ENCODE measurements at places on chromosomes 6 and 20.

- DNase-seq: no peak
These were observed 15.9 kb upstream of the PCMTD2 start for GRCh38 chr20:64239449-64240242.

DNA sequence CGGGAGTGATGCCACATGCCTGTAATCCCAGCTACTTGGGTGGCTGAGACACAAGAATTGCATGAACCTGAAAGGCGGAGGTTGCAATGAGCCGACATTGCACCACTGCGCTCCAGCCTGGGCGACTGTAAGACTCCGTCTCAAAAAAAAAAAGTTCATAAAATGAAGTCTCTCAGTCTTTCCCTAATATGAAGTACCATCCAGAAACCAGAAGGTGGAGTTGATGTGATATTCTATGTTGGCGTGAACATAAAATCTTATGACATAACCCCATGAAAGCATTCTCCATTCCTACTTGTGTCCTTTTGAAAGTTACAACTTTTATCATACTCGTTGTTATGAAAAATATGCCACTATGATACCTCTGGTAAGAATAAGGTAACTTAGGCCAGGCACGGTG is 5.7 kb downstream of the SOD2 start:
- no peak for DNase-seq

- DNase-seq: no peak
These were observed 17.5 kb downstream of the KIAA1755 start for GRCh38 chr20:38242848-38243708.

- no peak for DNase-seq
These were observed 245.8 kb upstream of the RREB1 start for GRCh38 chr6:6861995-6862394.

- no peak for DNase-seq
These were observed 115.8 kb downstream of the MRPL14 start for GRCh38 chr6:44011350-44011920.

- no peak for DNase-seq
These were observed 54.1 kb downstream of the CTCFL start for GRCh38 chr20:57470666-57471495.

GRCh38 chr6:170159022-170159965 is 131.6 kb downstream of the DLL1 start:
- no peak for DNase-seq

DNA sequence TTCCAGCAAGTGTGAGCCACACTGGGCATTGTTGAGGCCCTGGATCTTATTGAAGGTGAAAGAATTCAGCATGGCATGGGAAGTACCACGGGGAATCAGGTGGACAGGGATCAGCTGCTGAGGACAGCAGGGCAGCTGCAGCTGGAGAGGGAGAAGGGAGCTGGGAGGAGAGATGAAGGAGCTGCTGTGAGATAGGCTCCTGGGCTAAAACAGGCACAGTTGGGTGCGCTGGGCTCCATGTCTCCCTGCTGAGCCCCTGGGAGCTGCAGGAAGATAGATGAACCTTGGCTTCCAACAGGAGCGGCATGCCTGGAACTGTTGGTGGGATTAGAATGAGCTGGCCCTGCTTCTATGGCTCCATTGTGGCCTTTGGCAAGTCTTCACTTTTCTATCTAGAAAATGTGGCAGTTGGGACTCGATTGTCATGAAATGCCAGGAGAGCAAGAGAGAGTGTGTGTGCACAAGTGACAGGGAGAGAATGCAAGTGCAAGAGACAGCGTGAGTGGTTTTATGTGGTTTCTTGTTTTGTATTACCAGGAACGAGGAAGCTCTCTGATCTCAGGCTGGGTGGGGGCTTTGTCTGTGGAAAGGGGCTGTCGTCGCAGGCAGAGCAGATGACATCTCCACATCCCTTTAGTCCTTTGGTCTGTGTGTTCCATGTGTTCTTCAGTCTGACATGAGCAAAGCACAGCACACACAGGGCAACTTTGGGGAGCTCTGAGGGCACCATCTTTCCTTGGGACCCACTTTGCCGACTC is 20.4 kb downstream of the SNPH start:
- no peak for DNase-seq

DNA sequence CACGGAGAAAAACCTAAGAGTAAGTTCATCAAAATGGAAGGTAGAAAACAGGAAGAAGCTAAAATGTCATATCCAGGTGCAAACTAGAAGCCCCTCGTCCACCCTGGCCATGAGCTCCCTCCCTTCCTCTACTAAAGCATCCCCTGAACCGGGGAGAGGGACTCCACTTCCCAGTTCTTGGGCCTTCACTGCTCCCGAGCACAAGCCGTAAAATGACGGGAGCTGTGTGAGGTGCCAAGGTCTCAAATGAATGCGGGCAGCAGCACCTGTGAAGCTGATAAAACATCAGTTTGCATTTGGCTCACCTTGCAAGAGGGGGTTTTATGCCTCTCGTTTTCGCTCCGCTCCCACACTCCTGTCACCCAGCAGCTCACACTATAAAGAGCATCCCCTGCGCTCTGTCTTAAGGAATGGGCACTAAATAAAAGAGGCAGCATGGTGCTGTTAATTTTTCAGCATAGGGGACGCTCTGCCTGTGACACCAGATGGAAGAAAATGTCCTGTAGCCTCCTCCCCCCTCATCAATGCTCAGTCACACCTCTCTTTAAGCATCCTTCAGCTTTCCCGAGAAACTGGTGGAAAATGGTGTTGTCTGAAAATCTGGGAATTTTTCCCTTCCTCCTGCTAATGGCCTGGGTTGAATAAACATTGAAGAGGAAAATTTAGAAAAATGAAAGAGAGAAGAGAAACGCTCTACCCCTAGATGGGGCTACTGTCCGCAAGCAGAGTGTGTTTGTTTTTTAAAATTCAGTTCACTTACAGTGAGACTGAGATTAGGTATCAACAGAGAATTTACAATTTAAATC is 563.0 kb upstream of the AGPAT4 start:
- DNase-seq: no peak

- no peak for DNase-seq
These were observed 37.4 kb downstream of the PRKN start for GRCh38 chr6:162690158-162690557.

DNA sequence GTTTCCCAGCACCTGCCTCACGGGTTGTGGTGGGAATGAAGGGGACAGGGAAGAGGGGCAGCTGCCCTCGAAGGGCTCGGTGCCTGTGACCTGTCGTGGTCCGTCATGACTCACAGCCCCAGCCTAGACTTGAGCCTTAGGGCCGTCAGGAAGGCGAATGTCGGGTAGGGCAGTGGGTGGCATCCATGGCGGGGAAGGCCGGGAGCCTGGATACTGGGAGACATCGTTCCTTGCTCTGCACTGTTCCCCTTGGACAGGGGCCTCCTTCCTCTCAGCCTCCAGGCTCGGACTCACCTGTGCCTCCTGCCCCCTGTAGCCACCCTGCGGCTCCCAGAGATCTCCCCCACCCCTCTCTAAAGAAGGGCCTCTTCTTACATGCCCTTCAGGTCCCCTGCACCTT is 52.2 kb upstream of the APCDD1L start:
- DNase-seq: no peak

- DNase-seq: no peak
These were observed 283.7 kb upstream of the SOX4 start for GRCh38 chr6:21309807-21310221.

DNA sequence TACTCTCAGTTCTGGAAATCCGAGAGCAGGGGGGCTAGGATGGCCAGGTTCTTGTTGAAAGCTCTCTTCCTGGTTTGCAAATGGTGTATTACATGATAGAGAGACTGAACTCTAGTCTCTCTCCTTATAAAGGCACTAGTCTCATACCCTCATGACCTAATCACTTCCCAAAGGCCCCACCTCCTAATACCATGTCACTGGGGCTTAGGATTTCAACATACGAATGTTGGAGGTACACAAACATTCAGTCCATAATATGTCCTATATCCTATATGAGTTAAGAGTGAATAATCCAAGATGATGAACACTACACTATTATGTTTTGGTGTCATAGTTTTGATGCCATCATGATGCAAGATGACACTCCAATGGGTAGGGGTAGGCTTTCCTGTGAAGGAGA is 20.0 kb upstream of the TXLNB start:
- DNase-seq: no peak

GRCh38 chr6:12324099-12324498 is 33.9 kb downstream of the EDN1 start:
- no peak for DNase-seq
